ENCODE measurements at places on chromosomes 11 and 22.
A peak's percentile ranks its signal among the peaks of the same experiment; 100 is the strongest.

DNA sequence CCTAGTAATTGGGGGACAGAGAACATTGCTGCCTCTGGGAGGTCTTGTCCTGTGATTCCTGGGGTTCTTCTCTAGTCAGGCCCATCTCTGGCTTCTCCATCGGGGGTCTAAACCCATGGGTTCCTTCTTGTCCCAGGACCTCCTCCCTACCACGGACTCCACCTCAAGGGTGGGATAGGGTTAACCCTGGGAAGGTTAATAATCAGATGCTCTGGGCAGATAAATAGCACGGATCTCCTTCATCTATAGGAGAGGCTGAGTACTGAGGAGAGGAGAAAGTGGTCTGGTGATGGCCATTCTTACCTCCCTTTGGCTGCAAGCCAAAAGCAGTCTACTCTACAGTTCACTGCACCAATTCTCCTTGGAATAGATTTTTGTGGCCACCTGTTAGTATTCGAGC, 10.5 kb downstream of the HEPHL1 start:
- DNase-seq: no peak

GRCh38 chr11:109130910-109131309, 291.1 kb upstream of the C11orf87 start:
- no peak for DNase-seq

GRCh38 chr11:44893846-44894617, 56.7 kb downstream of the TP53I11 start:
- peak; percentile 23 for DNase-seq

- DNase-seq: peak; percentile 11
Measured at GRCh38 chr22:38316364-38317121, 690 bp downstream of the CSNK1E start.

DNA sequence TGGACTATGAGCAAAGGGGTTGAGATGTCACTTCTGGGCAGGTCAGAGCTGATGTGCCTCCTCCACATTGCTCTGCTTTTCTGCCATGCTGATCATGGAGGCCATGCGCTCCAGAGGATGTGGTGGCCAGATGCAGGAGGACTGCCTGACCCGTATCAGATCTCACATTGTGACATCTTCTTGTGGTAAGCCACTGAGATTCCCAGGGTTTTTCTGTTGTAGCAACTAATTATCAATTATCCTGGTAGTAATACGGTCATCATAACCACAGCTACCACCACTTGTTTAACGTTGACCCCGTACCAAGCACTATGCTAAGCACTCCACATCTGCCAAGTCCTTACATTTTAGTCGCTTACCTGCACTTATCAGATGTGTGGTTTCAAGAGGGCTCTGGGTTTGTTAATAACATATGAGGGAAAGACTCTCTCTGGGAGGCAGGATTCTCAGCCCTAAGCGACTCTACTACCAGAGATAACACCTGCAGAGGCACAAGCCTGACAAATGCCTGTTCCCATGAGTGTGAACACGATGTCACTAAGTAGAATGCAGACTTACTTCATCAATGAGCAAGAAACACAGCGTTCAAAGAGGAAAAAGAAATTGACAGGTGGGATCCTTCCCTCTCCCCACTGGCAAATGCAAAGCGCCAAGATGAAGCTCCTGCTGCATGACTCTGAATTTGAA, 63.6 kb upstream of the TIMP3 start:
- no peak for DNase-seq

DNA sequence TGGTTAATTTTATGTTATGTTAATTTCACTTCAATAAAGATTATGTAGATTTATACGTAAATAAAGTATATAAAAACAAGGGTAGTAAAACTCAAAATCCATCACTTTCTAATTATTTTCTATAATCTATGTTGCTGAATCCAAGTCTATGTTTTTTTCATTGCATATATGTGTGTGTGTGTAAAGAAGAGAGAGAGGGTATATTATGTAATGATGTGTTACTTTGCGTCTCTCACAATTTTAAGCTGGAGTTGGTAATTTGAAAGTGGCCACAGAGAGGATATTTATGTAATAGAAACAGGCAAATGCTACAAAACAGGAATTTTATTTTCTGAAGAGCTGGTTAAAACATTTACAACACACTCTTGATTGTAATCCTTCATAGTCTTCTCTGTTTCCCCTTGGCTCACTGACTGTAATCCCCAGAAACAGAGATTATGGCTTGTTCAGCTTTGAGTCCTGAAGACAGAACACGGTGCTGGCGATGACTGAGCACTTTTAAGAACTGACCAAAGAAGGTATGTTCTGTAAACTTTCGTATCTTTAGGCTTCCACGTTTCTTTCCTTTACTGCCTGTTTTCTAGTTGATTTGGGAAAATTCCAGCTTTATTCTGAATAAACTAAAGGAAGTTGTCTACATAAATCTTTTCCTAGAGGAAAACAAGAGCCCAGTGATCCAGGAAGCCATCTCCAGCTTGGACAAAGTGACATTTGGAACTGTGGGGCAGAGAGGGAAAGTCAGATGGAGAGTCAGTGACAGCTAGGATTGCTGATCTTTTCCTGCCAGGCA, 43.6 kb downstream of the OR2AG2 start:
- no peak for DNase-seq

- no peak for DNase-seq
Measured at GRCh38 chr11:13141731-13142709, 132.9 kb downstream of the RASSF10 start.

- no peak for DNase-seq
Measured at GRCh38 chr22:37994049-37994448, 9.7 kb upstream of the SOX10 start.

DNA sequence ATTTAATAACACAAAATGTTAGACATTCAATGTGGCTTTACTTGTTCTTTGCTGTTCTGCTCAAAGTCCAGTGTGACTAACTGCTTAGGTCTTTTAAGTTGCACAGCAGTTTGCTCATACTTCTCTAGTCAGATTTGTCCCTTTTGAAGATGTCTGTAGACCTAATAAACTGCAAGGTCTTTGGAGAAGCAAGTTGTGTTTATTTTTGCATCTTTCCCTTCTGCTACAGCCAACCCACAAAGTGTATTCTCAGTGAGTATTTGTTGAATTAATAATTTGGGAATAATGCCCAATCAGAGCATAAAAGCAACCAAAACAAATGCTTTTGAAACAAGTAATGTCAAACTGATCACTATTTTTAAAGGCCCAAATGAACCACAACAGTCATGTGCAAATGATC, 312.5 kb downstream of the CADM1 start:
- DNase-seq: no peak

- no peak for DNase-seq
Measured at GRCh38 chr11:45411228-45411946, 125.2 kb upstream of the SYT13 start.

DNA sequence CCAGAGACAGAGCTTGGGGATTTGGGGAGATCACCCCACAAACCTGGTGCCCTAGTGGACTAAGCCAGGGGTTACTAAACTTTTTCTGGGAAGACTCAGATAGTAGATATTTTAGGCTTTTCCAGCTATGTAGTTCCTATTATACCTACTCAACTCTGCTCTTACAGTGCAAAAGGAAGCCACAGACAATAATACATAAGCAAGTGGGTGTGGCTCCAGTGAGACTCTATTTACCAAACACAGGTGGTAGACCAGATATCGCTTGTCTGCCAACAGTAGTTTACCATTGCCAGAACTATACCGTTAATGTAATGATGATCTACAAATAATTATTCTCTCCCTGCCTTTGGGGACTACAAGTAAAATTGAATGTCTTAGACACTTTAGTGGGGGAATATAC, 6.9 kb downstream of the LDHC start:
- DNase-seq: no peak

DNA sequence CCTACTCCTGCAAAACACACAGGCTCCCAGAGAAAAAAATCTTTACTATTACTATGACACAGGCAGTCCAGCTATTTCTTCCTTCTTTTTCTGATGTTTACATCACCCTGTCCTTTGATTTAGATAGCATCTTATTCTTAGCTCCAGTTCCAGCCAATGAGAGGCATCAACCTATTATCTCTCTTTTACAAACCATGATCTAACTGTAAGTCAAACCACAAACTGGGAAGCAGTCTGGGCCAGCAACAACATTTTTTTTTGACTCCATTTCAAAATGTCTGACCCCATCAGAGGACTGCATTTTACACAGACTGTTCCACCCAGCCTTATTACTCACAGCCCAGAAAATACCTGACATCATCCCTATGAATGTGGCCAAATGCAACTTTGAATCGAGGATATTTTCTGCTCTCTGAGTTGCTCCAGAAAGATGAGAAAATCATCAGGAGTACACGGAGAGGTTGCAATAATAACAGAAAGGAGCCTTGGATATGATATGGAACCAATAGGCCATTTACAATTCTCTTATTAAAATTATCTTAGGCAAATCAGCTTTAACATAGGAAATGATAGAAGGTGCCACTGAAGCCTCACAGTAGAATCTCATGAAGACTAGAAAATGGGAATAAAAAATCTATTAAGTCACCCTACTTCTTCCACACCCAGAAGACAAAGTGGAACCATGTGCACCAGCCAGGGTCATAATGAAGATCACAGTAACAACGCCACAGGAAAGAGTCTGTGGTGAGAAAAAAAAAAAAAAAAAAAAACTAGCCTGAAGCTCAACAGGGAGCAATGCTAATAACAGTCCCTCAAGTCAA, 21.2 kb downstream of the TBRG1 start:
- no peak for DNase-seq

DNA sequence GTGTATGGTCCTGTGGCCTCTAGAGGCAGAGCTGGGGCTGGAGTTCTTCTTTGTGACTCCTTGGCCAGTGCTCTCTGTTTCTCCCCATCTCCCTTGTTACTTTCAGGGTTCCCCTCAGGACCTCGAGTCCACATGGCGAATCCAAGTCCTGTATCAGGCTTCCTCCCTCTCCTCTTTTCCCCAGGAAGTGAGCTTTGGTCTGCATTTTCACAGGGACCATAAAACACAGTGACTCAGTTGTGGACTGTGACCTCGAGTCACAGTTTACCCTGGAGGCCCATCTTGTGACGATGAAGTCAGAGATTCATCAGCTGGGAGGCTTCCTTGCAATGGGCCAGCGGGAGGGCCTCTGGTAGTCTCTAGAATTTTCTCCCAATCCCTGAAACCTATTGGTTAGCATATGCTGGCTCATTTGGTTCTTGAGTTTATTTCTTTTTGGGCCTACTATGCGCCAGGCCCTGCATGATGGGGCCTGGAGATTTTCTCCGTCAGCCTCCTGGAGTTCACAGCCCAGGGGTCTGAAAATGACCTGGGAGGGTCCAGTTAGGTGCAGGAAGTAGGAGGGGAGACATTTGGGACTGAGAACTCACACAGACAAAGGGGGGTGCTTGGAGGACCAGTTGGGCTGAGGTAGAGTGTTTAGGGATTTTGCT, 100.8 kb downstream of the KIAA1671 start:
- no peak for DNase-seq
